ENCODE measurements at places on chromosomes 16 and 17.
A peak's percentile ranks its signal among the peaks of the same experiment; 100 is the strongest.

GRCh38 chr16:3974751-3975150 lies 94.2 kb upstream of the CREBBP start:
- no peaks in the 10 kb centered on the region for H3K27me3 ChIP-seq
- H3K4me1 ChIP-seq = no peaks in the 10 kb centered on the region
- no peak overlapping the region for H3K27ac ChIP-seq

- no peak overlapping the region for H3K4me3 ChIP-seq
- no peaks in the 10 kb centered on the region for H3K27me3 ChIP-seq
- peaks cover 31% of the 10 kb centered on the region for H3K4me1 ChIP-seq
- H3K27ac ChIP-seq = peak overlapping the region; percentile 49
- peaks cover 27% of the 10 kb centered on the region for H3K36me3 ChIP-seq
Observed at GRCh38 chr16:31083556-31083955, 5.2 kb downstream of the PRSS53 start.

DNA sequence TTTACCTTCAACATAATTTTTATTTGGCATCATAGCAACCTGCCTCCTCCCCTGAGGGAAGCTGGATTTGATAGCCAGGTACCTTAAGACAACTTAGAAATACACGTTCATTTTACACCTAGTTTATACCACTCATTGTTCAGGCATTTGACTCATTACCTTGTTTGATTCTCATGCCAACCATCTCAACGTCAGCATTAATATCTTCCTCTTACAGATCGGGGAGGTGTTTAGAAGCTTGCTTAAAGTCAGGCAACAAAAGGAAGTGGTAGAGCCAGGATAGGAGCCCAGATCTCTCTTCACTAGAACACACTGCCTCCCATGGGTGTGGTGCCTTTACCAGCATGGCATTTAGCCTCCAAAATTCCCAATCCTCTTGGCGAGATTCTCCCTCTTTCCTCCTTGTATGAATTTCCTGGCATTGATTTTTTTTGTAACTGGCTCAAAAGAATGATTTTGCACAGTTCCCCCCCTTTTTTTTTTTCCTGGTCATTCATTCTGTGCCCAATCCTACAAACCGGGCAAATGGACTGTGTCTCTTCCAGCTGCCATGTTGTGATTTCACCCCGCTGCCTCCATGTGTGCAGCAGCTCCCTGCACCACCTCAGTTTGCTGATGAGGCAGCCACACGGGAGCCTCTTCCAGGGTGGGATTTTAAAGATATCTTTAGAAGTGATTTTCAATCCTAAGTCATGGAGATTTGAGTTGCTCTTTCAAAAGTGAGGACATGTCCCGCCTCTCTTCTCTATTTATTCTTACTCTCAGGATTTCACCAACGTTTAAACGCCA lies 383.6 kb downstream of the UTP18 start:
- H3K4me3 ChIP-seq = no peak overlapping the region
- peaks cover 41% of the 10 kb centered on the region for H3K27me3 ChIP-seq
- no peak overlapping the region for H3K27ac ChIP-seq
- no peak for DNase-seq
- H3K4me1 ChIP-seq = no peaks in the 10 kb centered on the region

- peaks cover 8% of the 10 kb centered on the region for H3K4me1 ChIP-seq
- H3K27ac ChIP-seq = no peak overlapping the region
- H3K27me3 ChIP-seq = no peaks in the 10 kb centered on the region
- no peak overlapping the region for H3K4me3 ChIP-seq
Observed at GRCh38 chr17:28773736-28774135, 29.9 kb downstream of the TRAF4 start.

DNA sequence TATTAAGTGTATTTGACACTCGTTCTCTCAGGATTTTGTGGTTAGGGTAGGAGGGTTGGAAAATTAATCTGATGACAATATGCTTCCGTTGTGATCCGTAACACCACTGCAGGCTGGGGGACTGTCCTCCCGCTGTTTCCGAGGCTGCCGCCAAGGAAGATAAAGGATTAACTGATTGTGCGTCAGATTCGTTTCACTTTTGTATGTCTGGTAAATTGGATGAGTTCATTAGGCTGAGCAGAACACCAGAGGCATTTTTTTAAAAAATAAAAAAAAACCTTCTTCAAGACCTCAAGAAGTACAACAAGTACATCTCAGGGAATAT lies 486.7 kb upstream of the SALL1 start:
- H3K36me3 ChIP-seq = no peaks in the 10 kb centered on the region
- H3K4me1 ChIP-seq = no peaks in the 10 kb centered on the region
- H3K4me3 ChIP-seq = no peak overlapping the region
- no peak overlapping the region for H3K27ac ChIP-seq
- DNase-seq = no peak
- H3K27me3 ChIP-seq = no peaks in the 10 kb centered on the region

DNA sequence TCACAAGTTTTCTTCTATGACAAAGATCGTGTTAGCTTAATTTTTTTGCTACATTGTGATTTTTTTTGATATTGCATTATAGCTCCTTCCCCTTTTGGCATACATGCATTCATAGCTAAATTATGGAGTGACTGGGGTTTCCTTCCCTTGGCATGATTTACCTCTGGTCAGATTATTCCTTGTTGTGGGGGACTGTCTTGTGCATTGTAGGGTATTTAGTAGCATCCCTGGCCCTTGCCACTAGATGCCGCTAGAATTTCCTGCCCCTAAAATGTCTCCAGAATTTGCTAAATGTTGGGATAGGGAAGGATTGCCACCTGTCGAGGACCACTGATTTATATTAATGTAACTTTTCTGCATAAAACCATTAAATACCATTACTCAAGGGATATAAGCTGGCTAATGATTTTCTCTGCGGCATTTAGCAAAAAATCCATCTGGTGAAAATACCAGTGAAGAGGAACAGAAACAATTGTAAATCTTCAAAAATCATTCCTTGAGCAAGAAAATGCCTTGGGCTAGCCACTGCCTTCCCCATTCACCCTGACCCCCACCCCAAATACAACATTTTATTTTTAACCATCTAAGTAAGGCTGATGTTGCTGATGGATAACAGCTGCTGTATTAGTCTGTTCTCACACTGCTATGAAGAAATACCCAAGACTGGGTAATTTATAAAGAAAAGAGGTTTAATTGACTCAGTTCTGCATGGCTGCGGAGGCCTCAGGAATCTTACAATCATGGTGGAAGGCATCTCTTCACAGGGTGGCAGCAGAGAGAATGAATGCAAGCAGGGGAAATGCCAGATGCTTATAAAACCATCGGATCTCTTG lies 195.2 kb downstream of the MAP2K6 start:
- H3K4me3 ChIP-seq = no peak overlapping the region
- H3K36me3 ChIP-seq = no peaks in the 10 kb centered on the region
- no peak for DNase-seq
- no peak overlapping the region for H3K27ac ChIP-seq
- peaks cover 16% of the 10 kb centered on the region for H3K27me3 ChIP-seq

DNA sequence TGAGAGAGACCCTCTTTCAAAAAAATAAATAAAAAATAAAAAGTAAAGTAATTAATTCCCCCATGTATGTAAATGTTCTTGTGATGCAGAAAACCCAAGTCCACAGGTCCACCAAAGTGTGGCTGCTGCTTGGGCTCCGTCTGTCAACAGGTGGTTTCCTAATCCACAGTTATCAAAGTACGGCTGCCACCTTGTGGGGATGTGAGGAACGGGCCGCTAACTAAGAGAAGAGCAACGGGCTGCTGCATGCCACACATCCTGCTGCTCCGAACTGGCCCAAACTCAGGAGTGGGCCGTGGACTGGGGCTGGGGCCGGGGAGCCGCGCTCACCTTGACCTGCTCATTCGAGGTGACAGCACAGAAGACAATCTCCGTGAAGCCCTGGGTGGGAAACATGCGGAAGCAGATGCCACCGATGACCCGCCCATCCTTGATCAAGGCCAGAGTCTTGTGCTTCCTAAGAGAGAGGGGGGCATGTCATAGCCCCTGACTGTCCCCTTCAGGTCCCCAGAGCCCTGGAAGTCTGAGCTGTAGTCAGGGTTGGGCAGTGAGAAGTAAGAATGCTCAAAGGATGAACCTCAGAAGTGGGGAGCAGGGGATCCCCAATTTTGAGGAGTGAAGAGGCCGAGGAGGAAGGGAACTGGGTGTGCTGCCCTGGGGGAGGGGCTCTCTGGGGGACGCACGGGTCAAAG lies 4.3 kb downstream of the KAT2A start:
- H3K27ac ChIP-seq = no peak overlapping the region
- peaks cover 23% of the 10 kb centered on the region for H3K4me1 ChIP-seq

DNA sequence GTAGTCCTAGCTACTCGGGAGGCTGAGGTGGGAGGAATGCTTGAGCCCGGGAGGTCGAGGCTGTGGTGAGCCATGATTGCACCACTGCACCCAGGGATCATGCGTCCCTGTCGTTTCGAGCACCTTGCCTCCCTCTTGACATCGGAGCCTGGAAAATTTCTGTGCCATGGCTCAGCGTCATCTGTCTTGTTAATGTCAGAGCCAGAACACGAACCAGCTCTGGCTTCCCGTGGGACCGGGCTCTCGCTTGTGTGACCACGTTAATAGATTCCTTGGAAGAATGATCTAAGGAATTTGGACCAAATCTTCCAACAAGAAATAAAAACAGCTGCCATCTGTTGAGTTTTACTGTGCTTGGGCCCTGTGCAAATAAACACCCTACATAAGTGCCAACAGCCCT lies 117.7 kb downstream of the ABCC1 start:
- H3K27me3 ChIP-seq = no peaks in the 10 kb centered on the region
- H3K4me3 ChIP-seq = no peak overlapping the region
- DNase-seq = no peak
- H3K36me3 ChIP-seq = peaks cover 35% of the 10 kb centered on the region
- no peaks in the 10 kb centered on the region for H3K4me1 ChIP-seq
- peak overlapping the region; percentile 11 for H3K27ac ChIP-seq

DNA sequence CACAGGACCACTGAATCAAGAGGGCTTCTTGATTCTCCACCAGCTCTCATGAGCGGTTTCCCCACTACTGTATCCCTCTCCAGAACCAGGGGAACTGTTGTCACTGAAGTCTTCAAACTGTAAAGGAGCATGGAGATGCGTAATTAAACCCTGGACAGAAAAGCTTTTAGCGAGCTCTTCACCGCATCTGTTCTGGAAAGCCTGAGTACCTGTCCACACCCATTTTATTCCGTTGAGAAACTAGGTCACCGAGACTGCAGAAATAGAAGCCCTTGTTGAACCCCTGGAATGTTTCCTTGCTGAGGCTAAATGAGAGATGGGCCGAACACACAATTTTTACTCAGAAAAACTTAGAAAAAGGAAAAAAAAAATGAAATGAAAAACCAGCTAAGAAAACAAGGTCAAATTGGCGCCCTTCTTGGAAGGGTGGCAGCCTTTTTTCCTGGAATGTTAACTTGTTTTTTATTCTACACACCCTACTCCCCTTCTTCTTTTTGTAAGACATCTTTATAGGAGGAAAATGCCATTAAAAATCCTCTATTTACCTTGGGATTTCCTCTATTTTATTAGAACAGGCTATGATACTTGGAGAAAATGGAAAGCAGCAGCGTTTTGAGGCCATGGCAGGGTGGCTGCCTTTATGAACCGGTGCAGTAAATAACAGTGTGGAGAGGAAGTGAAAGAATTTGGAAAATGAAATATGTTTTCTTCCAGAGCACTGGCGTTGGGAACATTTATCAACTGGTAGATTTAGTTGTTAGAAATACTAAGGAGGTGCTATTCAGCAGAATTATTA lies 52.6 kb upstream of the CRISPLD2 start:
- DNase-seq = no peak
- H3K27me3 ChIP-seq = no peaks in the 10 kb centered on the region
- H3K4me1 ChIP-seq = peaks cover 4% of the 10 kb centered on the region
- H3K36me3 ChIP-seq = peaks cover 75% of the 10 kb centered on the region
- peak overlapping the region; percentile 60 for H3K27ac ChIP-seq

- H3K27me3 ChIP-seq = peaks cover 24% of the 10 kb centered on the region
- no peaks in the 10 kb centered on the region for H3K4me1 ChIP-seq
- no peak overlapping the region for H3K27ac ChIP-seq
- H3K36me3 ChIP-seq = no peaks in the 10 kb centered on the region
- DNase-seq = no peak
Observed at GRCh38 chr16:77276661-77277060, 77.5 kb downstream of the SYCE1L start.

DNA sequence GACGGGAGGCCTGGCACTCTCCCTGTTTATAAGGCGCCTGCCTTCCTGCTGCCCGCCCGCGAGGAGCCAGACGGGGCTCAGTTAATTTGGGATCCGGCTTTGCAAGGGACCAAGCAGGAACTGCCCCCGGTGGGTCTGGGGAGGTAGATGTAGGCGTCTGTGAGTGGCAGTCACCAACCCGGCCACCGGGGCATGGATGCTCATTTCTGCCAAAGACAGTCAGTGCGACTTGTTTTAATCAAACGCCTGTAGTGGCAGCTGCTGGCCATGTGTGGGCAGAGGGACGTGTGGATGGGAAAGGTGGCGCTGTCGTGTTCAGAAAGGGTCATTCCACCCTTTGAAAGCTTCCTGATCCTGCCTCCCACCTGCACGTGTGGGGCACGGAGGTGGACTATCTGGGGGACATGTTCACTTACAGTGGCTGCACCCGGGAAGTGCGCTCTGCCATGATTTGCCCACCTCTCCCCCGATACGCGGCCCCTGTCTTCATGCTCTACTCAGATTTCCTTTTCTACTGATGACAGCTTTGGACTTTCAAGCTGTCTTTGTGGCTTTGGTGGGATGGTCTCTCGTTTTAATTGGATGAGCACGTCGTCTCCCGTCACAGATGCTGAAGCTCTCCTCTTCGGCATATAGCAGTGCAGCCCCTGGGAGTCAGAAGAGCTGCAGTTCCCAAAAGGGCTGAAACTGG lies 60.3 kb upstream of the CIBAR2 start:
- H3K4me3 ChIP-seq = no peak overlapping the region
- no peak for DNase-seq
- H3K27ac ChIP-seq = no peak overlapping the region
- H3K4me1 ChIP-seq = peaks cover 3% of the 10 kb centered on the region
- peaks cover 3% of the 10 kb centered on the region for H3K36me3 ChIP-seq

GRCh38 chr17:77140166-77140877 lies 447 bp upstream of the SEC14L1 start:
- peak overlapping the region; percentile 87 for H3K4me3 ChIP-seq
- H3K36me3 ChIP-seq = peaks cover 41% of the 10 kb centered on the region
- DNase-seq = peak; percentile 99
- H3K27ac ChIP-seq = peak overlapping the region; percentile 86

GRCh38 chr16:53629607-53630312 lies 73.9 kb downstream of the RPGRIP1L start:
- no peaks in the 10 kb centered on the region for H3K27me3 ChIP-seq
- no peak for DNase-seq
- H3K36me3 ChIP-seq = no peaks in the 10 kb centered on the region
- H3K4me1 ChIP-seq = no peaks in the 10 kb centered on the region
- H3K27ac ChIP-seq = no peak overlapping the region
- no peak overlapping the region for H3K4me3 ChIP-seq

DNA sequence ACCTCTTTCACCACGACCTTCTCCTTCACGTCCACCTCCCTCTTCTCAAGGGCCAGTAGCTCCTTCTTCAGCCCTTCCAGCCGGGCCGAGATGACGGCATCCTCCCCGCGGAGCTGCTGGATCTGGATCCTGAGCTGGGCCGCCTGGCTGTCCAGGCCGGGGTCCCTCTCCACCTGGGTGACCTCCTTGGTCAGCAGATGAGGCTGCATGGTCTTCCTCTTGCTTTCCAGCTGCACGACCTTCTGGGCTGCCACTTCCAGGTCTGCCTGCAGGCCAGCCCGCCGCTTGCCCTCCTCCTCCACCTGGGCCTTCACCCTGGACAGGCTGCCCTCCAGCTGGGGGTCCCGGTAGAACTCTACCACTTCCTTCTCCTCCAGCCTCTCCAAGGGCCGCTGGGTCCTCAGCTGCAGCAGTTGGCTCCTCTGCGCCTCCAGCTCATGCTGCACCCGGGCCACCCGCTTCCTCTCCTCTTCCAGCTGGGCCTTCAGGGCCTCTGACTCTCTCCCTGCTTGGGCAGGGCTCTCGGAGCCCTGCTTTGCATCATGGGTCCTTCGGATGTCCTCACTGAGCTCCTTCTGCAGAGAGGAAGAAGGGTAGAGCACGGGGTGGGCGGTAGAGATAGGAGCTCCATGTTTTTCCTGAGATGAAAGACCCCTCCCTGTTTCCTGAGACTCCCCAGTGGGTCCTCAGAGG lies 9.5 kb downstream of the CDK3 start:
- H3K4me1 ChIP-seq = peaks cover 10% of the 10 kb centered on the region
- H3K27ac ChIP-seq = no peak overlapping the region
- no peak overlapping the region for H3K4me3 ChIP-seq
- no peaks in the 10 kb centered on the region for H3K36me3 ChIP-seq
